ENCODE measurements at places on chromosomes 1 and 21.

DNA sequence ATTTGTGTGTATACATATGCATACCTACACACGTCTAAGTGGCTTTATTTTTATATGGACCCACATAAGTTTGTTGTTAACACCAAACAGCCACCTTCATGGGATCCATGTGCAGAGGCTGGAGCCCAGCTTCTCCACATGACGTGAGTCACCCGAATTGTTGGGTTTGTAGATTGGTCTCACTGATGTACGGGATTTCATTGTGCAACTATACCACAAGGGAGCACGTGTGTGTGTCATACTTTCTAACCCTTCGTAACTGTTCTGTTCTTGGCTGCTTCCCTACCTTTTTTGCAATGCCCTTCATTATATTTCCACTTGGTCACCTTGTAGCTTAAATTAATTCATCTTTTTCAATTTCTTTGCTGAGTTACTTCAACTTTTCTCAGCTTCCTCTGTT lies 21.0 kb downstream of the SPRTN start:
- DNase-seq, result no peak

DNA sequence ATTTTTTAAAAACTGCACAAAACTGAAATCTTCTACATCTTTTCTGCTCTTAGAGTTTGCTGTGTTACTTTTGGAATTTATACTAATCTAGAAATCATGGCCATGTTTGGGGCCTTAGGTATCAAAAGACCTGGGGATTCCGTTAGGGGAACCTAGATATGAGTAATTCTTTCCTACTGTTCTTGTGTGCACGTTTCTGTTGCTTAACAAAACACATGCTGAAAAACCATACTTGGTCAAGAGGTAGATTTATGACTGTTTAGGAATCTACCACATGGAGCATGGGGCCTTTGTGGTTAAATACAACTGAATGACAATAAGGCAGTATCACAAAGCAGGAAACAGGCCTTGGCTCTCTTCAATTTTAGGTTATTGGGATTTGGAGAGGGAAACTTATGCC lies 291.9 kb upstream of the USP25 start:
- no peak for DNase-seq

- DNase-seq, result no peak
Observed at GRCh38 chr21:38494703-38495102, 3.6 kb downstream of the ERG start.

DNA sequence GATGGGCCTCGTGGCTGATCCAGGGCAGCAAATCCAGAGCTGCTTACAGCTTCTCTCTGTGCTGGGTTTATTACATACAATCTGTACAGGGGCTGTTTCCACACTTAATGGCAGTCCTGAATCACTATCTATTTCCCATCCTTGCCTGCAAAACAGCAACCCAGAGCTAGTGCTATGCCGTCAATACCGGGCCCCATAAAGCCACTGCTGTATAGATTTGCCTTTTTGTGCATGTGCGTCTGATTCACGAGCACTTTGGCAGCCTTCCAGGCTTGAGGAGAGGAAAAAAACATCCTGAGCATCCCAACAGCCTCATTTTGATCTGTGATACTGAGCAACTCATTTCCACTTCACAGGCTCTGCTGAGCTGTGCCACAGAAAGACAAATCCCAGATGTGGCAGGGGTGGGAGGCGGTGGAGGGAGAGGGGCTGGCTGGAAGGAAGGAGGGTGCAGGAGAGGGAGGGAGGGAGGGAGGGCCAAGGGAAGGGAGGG lies 65.2 kb upstream of the TARBP1 start:
- DNase-seq, result peak; percentile 74

GRCh38 chr1:214364786-214365295 lies 83.9 kb downstream of the SMYD2 start:
- no peak for DNase-seq

DNA sequence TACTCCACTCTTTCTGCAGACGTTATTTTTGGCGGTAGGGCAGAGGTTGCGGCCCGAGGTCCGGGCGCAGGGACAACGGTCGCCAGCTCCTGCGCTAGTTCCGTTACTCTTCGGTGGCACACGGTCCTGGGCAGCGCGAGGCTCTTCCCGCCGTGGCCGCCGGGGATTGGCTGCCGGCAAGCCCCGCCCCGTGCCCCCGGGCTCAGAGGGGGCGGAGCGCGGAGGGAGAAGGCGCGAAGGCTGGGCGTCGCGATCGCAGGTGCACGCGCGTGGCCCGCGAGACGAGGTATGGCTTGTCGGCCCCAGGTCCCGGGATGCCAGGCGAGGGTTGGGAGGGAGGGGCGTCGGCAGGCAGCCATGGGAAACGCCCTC lies 518 bp upstream of the SHE start:
- no peak for DNase-seq

DNA sequence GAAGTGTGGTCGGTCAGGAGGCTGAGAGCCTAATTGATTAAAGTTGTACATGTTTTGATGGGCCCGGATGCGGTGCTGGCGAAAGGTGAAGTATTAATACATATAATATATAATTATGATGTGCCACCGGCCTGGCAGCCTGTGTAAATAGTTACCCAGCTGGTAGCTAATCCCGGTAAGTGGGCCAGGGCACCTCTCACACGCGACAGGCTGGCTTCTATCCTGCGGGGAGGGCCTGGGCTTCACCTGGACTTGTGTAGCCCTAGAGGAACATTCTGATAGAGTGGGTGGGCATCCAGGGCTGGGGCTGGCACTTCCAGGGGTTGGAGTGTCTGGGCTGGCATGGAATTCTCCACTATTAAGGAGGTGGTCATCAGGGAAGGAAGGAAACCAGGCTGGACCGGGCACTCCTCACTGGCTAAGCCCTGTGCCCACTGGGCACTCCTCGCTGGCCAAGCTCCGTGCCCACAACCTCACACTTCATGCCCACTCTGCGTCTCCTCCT lies 48.3 kb downstream of the IGSF21 start:
- no peak for DNase-seq

DNA sequence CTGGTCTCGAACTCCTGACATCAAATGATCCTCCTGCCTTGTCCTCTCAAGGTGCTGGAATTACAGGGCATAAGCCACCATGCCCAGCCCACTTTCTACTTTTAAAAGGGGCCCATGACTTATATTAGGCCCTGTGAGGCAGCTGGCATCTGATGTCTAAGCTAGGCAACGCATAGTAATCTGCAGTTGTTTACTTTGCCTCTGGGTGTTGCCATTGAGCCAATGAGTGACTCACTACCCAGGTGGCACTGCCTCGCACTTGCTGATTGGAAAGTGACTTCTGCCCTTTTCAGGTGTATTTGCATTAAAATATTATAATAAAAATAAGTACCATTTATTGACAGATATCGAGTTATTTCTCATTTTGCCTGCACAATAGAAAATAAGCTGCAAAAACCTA lies 84.9 kb downstream of the KIF14 start:
- DNase-seq, result no peak

GRCh38 chr1:110310300-110310699 lies 28.9 kb upstream of the RBM15 start:
- DNase-seq, result peak; percentile 30

DNA sequence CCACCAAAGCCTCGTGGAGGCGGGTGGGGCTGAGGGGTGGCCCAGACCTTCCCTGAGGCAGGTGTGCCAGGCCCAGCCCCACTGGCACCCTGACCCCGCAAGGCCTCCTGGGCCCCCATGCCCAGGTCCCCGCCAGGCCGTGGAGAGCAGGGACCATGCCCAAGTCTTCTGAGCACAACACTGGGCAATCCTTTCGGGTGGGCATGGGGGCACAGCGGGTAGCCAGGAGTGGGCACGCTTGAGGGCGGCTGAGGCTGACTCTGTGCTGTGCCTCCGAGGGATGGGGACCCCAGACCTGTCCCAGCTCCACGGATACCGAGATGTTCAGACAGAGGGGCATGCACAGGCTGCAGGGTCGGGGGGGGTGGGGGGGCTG lies 12.9 kb downstream of the CFAP410 start:
- no peak for DNase-seq

- DNase-seq, result no peak
Observed at GRCh38 chr1:92705446-92705845, 79.5 kb downstream of the EVI5 start.

GRCh38 chr1:94000510-94001282 lies 91.5 kb upstream of the GCLM start:
- DNase-seq, result no peak

- no peak for DNase-seq
Observed at GRCh38 chr1:204980840-204981405, 62.1 kb upstream of the CNTN2 start.

- DNase-seq, result no peak
Observed at GRCh38 chr1:54777431-54777830, 13.1 kb upstream of the PARS2 start.

GRCh38 chr1:206972728-206973127 lies 2.5 kb upstream of the FCAMR start:
- DNase-seq, result no peak

- no peak for DNase-seq
Observed at GRCh38 chr1:164858096-164858632, 299.2 kb downstream of the PBX1 start.

- peak; percentile 43 for DNase-seq
Observed at GRCh38 chr1:241269116-241269515, 87.9 kb downstream of the RGS7 start.

DNA sequence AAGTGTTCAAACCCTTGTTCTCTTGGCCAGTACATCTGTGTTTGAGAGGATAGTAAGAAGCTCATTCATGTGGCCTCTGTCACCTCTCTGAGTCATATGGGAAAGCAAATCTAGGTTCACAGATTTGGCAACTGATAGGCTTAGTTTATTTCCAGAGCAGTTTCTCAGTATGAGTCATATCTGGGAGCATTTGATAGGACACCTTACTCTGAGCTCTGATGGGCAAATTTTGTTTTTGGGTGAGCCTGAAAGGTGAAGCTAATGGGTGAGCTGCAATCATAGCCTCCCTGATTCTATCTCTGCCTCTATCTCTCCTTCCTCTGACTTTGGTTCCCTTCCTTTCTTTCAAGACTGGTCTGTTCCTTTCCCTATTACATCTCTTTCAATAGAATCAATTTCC lies 134.4 kb downstream of the S1PR1 start:
- no peak for DNase-seq

DNA sequence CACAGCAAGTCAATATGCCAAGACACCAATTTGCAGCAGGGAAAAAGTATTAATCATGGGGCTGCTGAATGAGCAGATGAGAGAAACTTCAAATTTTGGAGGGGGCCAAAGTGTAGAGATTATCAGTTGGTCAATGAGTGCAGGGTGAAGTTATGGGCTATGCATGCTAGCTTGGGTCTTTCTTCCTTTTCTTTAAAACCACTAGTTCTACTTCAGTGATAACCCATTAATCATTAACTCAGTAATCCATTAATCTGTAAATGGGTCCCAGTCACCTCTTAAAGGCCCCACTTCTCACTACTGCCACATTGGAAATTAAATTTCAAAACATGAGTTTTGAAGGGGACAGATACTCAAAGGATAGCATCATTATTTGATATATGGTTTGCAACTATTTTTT lies 688.6 kb upstream of the ADGRL4 start:
- no peak for DNase-seq

DNA sequence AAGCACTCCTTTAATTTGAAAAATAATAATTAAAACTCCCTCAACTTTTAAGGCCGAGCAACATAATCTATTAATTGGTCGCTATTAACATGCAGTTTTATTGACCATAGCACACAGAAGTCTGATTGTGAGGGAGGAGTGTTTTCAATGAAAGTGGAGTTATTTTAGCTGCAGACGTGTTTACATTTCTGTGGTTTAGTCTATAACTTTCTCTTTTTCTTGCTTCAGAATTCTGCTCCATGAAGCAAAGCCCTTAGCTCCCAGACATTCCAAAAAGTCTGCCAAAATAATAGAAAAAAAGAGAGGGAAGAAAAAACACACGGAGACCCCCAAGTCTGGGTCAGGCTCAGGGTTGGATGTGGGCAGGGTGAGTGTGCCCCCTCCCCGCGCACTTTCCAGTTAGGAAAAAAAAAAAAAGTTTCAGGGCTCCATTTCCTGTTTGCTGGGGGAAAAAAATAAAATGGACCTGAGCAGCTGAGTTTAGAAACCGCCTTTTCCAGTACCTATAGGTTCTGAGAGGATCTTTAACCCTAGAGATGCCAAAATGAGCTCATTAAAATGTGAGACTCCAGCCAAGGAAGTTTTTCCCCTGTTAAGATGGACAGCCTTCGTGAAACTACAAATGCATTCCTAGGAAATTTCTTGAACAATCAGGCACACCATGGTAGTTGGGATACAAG lies 143.7 kb upstream of the ETS2 start:
- DNase-seq, result no peak

DNA sequence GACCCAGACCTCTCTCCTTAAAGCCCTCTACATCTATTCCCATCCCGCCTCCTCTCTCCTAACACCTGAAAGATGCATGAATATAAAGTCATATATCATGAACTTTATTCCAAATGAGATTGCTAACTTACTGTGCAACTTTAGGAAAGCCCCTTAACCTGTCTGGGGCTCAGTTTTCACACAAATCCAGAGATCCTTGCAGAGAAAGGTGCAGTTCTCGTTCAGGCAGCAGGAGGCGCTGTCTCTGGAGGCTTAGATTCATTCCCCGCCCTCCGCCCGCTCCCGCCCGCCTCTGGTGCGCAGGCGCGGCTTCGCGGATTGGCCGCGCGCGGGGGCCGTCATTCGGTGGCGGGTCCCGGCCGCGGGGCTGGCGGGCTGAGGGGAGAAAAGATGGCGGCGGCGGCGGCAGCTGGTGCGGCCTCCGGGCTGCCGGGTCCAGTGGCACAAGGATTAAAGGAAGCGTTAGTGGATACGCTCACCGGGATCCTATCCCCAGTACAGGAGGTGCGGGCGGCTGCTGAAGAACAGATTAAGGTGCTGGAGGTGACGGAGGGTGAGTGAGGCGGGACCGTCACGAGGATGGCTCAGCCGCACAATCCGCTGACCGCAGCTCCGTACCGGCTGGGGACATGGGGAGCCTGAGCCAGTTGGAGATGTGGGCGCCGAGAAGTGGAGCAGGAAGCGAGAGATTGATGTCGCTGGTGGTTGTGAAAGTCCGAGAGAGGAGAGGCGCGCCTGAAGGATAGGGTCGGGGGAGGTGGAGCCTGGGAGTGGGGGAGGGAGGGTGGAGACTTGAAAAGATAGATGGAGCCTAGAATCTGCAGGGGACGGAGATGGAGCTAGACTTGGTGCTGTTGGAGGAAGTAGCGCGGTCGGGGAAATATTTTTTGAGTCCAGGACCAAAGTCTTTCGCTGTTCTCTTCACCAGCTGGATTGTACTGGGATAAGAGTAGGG lies at the start of gene IPO9:
TSS of gene IPO9 (plus strand) at position 338 of the 955 bp plus-strand sequence. CDS start at position 391, 53 bp downstream.
- peak; percentile 90 for DNase-seq

DNA sequence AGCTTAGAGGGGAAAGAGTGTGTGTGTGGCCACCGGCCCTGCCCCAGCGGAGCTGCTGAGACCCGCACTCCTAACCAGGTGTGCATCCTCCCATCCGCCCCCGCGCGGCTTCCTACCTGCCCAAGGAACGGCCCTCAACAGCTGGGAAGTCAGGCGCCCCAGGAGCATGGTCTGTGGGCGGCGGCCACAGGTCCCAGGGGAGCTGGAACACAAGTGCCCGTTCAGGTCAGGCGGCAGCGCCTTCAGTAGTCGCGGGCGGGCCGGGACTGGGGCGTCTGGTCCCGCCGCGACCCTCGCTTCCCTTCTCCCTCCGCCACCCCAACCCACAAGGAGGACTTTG lies 448 bp downstream of the AURKAIP1 start:
- DNase-seq, result peak; percentile 85

- DNase-seq, result no peak
Observed at GRCh38 chr1:225712391-225712790, 59.5 kb upstream of the ENAH start.
